ENCODE measurements at places on chromosomes 12 and 14. TPM values are rescaled to one million over a fixed set of nuclear protein-coding genes. Genes with fewer than 3 reads are reported as not detected.

The KRT82 gene
- total RNA-seq = not detected

The KRT3 gene
- not detected for total RNA-seq

The DIO2 gene
- not detected for total RNA-seq

The C3AR1 gene
- 0.44 TPM for total RNA-seq

The C1S gene
- total RNA-seq = 0.64 TPM

The STXBP6 gene
- total RNA-seq = 1.3 TPM

The SAMD15 gene
- 3.3 TPM for total RNA-seq

The B4GALNT3 gene
- total RNA-seq = 0.44 TPM

The RAD51B gene
- total RNA-seq = 9.7 TPM

The INHBC gene
- total RNA-seq = not detected

The KRT75 gene
- total RNA-seq = not detected

The KLC1 gene
- total RNA-seq = 253 TPM

The FGF23 gene
- not detected for total RNA-seq

The IL31 gene
- total RNA-seq = not detected

The GDF3 gene
- 0.53 TPM for total RNA-seq

The WIF1 gene
- total RNA-seq = not detected

The ZFHX2 gene
- 0.93 TPM for total RNA-seq

- DNase-seq = no peak
Measured at GRCh38 chr12:39364196-39364595, 78.7 kb downstream of the KIF21A start.

DNA sequence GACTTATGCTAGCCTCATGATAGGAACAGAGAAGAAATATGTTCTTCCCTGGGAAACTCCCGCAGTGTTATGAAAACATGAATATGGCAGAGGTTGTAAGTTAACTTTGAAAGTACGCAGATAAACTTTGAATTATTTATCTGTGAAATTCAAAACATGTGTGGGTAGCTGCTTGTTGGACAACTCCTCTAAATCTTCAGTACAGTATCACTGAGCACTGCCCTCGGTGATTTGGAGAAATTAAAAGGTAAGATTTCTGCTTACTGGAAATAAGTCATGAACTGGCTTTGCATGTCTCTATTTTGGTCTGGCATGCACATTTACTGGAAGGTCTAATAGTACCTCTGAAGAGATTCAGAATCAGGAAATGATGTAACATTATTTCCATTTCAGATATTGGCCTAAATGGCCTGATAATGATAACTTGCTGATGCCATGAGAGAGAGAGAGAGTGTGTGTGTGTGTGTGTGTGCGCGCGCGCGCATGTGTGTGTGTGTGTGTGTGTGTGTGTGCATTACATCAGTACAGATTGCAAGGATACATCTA, 1441.9 kb upstream of the FLRT2 start:
- DNase-seq = no peak

GRCh38 chr12:78636231-78636855, 228.2 kb upstream of the SYT1 start:
- DNase-seq = no peak

DNA sequence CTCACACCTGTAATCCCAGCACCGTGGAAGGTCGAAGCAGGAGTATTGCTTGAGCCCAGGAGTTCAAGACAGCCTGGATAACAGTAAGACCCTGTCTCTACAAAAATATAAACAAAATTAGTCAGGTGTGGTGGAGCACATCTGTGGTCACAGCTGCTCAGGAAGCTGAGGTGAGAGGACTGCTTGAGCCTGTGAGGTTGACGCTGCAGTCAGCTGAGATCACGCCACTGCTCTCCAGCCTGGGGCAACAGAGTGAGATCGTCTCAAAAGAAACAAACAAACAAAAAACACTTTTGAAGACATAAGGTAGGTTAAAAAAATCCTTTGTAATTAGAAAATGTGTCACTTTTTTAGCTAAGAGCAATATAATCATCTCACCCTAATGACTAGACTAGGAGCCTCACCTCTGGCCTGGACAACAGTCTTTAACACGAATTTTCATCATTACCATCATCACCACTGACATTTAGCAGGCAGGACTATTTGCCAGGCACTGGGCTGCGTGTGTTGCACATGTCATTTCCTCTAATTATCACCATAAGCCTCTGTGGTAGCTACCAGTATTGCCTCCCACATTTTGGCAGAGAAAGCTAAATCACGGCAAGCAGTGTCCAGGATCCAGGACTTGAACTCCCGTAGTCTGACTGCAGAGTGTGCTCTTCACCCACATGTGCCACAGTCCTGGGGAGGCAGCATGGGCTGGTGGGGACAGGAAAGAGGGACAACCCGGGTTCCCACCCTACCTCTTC, 4.6 kb upstream of the SYCP3 start:
- DNase-seq = no peak

DNA sequence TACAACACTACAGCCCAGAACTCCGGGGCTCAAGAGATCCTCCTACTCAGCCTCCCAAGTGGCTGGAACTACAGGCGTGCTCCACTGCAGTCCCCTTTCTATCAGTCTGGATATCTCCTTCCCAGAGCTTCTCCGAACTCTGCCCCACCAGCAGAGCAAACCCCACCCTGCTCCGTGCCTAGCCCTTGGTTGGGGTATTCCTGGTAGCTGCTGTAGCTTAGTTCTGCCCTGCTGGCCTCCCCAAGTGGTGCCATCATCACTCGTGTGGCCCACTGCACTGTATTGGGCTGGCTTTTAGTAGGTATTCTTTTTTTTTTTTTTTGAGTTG, 9.5 kb downstream of the HSP90AA1 start:
- no peak for DNase-seq

DNA sequence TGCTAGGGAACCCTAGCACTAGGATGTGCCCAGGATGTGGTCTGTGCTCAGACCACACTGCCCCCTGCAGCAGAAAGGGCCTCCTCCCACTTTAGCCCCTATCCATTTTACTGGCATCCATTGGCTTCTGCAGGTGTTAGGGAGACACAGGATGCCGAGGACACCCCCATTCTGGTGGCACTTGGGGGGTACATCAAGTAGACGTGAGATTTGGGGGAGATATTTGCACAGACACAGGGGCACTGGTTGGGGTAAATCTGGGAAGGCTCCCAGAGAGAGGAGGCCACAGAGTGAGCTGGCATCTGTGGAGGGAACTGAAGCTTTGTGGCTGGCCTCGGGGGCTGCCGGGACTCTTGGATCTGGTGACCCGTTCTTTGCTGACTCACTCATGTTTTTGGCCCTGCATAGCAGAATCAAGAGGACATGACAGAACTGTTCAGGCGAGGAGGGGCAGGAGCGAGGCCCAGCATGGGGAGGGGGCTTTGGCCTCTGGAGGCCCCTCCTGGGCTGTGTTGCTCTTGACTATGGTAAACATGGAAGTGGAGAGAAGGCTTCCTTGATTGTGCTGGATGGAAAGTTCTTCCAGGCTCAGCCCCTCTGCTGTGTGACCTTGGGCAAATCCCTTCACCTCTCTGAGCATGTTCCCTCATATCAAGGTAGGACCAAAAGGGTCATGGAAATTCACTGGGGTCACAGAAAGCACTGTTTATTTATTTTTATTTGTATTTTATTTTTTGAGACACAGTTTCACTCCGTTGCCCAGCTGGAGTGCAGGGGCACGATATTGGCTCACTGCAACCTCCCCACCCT, 1.8 kb downstream of the PLBD2 start:
- DNase-seq = no peak

DNA sequence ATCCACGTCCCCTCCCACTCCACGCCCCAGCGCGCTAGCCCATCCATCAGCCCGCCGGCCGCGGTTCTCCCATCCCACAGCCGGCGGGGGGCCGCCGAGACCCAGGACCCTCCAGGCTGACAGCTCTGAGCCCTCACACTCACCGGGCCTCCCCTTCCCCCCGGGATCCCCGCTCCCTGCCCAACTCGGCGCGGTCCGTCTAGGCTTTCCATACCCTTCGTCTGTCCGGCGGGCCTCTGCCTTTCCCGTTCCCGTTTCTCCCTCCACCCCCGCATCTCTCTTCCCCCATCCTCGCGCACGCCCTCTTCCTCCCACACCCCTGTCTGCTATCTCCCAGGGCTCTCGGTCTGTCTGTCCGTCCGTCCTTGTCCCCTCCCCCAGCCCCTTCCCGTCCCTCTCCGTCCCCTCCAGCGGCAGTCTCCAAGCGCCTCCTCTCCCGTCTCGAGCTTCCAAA, 726 bp downstream of the ZFHX2 start:
- DNase-seq = no peak

GRCh38 chr12:75650595-75651341, 139.4 kb upstream of the KRR1 start:
- DNase-seq = no peak

DNA sequence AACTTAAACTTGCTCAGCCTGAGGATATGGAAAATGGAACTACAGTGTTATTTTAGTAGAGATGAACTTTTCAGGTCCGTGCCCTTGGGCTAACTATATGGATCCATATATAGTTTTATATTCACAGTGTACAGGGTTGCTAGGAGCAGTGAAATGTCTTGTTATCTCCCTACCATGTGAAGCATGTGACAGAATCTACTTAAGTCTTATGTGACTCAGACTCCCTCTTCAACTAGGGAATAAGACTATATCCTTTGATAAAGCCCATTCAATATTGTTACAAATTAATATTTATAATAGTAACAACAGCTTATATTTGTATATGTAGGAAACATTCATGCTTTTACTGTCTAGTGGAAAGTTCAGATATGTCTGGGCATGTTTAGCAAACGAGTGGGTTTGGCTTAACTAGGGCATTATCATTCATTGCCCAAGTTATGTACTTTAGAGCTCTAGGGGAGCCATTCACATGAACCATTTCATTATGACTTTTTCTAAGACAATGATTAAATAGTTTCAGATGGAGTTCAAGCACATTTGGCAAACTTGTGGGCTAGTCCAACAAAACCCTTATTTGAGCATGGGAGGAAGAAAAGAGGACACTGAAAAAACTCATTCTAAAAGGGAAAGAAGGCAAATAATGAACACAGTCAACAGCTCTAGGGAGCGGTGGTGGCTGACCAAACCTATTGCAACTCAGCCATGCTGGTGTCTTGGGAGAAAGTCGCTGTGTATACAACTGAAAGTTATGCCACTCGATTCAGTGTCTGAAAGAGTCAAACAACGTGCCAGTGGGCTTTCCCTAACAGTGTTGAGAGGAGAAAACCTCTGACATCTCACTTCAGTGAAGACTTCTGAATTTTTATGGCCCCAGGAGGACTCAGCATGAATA, 305.9 kb upstream of the G2E3 start:
- DNase-seq = no peak

- DNase-seq = no peak
Measured at GRCh38 chr14:57323721-57324120, 55.0 kb downstream of the AP5M1 start.

DNA sequence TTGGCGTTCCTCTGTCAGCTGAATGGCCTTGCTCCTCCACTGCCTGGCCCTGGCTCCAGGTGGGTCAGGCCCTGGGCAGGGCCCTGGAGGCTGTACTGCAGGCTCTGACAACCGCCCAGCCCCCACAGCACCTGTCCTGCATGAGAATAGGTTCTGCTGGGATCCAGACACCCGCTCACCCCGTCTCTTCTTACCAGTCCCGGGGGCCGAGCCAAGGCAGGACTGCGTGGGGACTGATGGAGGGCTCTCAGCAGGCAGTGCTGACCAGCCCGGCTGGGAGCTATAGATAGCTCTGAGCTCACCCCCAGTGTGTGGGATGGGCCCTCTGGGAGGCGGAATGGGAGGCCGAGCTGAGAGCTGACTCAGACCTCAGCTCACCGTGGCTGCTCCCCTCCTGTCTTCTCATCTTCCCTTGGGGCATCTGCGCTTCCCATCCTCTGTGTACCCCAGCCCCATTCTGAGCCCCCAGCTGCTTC, 39.6 kb downstream of the TEAD4 start:
- no peak for DNase-seq

- no peak for DNase-seq
Measured at GRCh38 chr12:56431850-56432249, 17.4 kb downstream of the TIMELESS start.

- DNase-seq = no peak
Measured at GRCh38 chr12:32997471-32997870, 100.9 kb upstream of the PKP2 start.

GRCh38 chr12:76080729-76081415, 3.6 kb downstream of the NAP1L1 start:
- DNase-seq = no peak

GRCh38 chr12:106956048-106956578, 406 bp downstream of the TMEM263 start:
- DNase-seq = no peak

- DNase-seq = no peak
Measured at GRCh38 chr12:6460751-6461371, 9.0 kb downstream of the TAPBPL start.

- DNase-seq = peak; percentile 88
Measured at GRCh38 chr12:11486623-11487444, 91.5 kb upstream of the PRB2 start.

- DNase-seq = no peak
Measured at GRCh38 chr12:105257321-105257728, 21.4 kb upstream of the APPL2 start.

DNA sequence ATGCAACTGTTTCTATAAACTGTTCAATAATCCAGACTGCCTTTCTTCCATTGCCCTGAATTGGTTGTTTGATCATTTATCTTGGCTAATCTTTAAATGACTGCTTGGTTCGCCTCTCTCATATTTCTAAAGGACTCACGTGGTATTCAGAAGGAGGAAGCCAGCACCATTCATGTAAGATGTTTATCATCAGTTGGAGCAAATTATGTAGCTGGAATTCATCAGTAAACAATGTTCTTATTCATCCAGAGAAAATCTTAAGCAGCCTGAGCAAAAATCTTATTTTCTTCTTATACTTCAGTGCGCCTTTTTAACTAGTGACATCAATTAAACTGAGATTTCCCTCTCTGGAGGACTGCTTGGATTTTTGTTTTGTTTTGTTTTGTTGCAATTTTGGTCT, 538.7 kb upstream of the TMEM132C start:
- no peak for DNase-seq

- no peak for DNase-seq
Measured at GRCh38 chr14:61460718-61461611, 139.6 kb downstream of the PRKCH start.

DNA sequence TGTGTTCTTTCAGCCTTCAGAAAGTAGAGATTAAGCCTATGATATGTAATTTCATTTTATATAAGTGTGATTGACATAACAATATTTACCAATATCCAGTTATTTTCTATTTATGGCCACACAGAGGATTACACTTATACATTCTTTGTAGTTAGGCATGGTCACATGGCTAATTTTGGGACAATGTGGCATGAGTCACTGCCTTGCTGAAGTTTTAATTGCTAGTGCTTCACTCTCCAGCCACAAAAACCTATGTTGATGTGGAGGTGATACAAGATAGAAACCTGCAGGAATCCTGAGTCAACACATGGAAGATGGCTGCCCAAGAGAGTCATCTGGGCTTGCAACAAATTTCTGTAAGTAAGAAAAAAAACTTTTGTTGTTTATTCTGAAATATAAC, 17.0 kb downstream of the CLEC14A start:
- no peak for DNase-seq

DNA sequence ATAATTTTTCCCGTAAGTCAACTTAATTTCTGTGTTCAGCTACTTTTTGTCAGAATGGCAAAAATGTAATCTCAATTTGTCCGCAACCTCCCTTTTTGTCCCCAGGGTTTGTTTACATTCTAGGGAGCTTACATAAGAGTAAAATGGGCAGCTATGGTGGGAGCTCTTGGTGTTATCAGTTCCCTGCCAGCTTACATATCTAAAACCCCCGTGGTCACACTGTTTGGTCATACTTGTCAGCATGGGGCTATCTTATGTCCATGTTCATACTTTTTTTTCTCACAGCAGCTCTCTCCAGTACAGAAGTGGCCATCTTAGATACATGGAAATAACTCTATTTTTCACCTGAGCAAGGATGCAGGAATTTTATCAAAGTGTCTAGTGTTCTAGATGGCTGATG, 16.7 kb downstream of the SLCO1C1 start:
- no peak for DNase-seq
